ENCODE measurements at places on chromosomes 6 and 20.

GRCh38 chr20:17895641-17896171 lies 72.9 kb downstream of the SNX5 start:
- peak; percentile 62 for DNase-seq

DNA sequence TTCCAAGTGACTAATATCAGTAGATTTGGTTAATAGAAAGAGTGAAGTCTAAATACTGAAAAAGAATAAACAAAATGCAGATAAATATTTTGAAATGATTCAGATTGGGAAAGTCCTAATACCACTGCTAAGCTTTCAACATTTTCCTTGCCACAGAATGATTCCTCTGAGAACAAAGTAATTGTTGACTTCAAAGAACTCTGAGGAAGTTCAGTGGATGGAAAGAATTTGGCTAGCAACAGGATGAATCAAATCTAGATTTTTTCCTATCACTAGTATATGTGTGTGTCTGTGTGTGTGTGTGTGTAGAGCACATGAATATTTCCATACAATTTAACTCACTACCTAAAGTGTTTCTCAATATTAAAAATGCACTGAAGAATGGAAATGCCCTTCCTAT lies 107.9 kb upstream of the PREP start:
- no peak for DNase-seq

DNA sequence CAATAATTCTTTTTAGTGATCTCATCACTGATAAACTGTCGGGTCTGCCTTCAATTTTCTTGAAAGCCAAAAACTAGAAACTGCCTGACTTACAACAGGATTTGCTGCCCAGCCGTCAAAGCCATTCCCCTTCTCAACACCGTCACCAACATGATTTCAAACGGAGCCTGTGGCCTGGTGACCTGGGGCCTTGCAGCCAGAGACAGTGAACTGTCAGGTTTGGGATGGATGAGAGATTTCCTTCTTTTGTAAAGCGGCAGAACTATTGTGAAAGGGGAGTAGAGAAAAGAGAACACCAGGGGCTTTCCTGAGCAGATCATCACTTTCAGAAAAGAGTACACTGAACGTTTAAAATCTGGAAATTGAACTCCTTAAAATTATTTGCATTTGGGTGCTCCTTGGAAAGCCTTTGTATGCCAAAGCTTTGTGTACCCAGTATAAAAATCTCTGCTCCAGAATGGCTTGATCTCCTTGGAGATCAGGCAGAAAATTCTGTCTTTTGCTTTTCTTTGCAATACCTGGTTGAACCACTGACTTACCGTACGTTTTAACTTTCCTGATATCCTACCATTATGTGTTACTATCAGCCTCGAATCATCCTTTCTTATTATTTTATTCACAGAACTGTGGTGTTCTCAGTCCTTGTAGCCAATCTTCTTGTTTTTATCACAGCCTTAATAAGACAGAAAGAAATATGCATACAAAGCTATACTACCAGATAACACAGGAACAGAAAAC lies 125.2 kb downstream of the PACRG start:
- DNase-seq, result no peak

DNA sequence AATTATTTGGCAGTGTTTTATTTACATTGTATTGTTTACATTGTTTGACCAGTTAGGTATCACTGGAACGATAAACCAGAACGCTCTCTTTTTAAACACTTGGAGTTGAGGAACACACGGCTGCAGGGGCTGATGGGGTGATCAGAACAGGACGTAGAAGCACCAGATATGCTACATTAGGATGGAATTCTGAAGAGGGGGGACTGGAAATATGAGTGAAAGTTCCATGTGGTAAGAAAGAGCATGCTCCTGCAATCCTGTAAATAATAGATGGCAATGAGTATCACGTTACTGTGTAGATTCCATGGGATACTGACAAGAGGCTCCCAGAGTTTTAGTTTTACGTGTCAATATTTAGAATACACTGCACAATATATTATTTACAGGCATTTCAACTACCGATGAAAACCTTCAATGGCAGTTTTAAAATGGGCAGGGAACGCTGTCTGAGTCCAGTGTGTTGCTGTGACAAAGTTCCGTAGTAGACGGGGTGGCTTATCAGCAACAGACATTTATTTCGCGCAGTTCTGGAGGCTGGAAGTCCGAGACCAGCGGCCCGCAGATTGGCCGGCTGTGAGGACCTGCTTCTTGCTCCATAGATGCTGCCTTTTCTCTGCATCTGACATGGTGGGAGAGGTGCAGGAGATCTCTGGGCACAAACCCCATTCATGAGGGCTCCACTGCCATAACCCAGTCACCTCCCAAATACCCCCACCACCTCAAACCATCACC lies 43.1 kb downstream of the SYNJ2 start:
- no peak for DNase-seq

DNA sequence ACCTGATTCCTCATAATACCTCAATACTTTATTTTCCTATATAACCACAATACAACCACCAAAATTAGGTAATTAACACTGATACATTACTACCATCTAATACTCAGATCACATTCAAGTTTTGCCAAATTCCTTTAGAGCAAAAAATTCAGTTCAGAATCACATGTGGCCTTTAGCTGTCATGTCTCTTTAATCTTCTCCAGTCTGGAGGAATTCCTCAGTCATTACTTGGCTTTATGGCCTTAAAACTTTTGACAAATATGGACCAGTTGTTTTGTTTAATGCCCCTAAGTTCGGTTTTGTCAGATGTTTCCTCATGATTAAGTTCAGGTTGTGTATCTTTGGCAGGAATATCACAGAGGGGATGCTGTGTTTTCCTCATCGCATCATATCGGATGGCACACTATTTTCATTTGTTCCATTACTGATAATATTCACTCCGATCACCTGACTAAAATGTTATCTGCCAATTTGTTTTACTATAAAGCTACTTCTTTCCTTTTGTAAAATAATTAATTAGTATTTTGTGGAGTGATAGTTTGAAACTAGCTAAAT lies 51.2 kb upstream of the AKIRIN2 start:
- no peak for DNase-seq

DNA sequence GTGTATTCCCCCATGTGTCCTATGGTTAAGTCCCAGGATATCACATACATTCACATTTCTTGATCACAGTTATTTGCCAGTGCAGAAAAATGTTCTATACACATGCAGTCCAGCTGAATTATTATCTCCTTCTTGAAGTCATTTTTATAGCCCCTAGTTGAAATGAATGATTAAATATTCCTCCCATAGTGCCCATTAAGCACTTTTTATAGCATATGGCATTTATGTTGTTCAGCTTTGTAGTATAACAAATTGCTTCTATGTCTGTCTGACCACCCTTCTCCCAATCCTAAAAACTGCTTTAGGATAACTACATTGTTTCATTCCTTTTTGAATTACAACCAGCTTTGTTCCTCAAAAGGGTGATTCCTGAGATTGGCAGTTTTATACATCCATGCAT lies 123.5 kb downstream of the ADGRB3 start:
- DNase-seq, result no peak

- DNase-seq, result no peak
Observed at GRCh38 chr6:163790266-163790840, 375.8 kb downstream of the QKI start.

DNA sequence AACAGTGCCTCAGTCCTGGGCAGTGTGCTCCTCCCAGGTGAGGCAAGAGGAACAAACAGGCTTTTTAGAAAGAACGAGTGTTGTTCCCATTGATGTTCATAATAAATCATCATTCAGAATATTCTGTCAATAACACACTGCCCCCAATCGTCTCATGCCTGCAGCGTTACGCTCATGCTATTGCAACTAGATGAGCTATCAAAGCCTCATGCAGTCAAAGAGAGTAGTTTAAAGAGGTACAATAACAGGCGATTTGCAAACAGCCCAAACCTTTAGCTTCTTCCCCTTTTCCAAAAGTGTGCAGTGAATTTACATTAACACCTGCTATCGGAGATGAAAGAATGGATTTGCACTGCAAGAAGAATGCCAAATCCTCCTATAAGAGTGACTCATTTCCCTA lies 1164.7 kb upstream of the MAP3K7 start:
- no peak for DNase-seq

- DNase-seq, result no peak
Observed at GRCh38 chr20:23156170-23156841, 70.2 kb upstream of the CD93 start.

DNA sequence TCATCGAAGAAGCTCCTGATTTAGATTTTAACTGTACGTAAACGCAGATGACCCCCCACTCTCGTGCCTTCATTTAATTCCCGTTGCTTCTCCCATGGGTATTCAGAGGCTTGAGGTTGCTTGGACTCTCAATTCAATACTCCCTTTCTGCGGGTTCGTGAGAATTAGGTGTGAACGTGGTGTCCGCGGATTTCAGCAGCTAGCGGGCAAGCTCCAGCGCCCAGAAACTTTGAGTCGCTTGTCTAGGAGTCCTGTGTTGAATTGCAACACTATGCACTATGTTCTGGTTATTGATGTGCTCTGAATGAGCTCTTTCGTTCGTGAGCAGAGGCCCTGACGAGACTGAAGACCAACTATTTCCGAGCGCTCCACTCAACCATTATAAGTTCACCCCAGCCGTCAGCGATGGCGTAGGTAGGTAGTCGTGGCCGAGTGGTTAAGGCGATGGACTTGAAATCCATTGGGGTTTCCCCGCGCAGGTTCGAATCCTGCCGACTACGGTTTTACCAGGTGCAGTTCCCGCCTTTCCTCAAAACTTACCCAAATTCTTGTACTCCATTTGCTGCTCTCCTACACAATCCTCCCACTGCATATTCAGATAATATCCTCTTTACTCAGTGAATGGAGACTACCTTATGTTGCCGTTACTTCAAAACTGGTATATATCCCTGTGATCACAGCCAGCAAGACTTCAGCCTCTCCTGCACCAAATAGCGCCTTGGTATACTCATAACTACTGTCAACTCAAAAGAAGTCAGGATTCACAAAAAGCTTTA lies 72.6 kb upstream of the ZNF184 start:
- DNase-seq, result no peak

DNA sequence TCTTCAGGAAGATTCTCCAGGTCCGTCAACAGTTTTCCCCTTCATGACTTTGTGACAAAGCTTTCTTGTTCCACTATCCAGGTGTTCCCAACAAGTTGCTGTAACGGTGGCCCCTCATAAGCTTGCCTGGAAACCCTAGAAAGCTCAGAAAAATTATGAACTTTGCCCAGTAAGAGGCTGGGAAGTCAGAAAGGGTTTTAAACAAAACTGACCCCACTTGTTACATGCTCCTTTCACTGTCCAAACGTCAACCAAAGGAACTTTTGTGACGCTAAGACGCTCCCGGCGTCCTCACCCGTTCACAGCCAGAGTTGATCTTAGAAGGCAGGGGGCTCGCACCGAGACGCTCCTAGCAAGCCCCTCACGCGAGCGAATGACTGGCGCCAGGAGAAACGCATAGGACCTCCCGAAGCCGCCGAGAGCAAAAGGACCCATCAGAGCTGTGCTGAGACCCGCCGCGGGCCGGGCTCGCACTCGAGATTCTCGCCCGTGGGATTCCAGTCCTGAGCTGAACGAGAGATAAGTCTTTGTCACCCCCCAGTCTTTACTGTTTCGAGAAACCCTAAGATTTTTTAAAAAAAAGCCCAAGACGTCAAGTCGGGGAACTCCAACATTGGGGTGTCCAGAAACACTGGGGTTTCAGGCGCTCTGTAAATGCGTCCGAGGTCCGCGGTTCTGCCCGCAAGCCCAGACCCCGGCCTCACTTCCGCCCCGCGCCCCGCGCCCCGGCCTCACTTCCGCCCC lies 544 bp upstream of the ACAT2 start:
- DNase-seq, result no peak

DNA sequence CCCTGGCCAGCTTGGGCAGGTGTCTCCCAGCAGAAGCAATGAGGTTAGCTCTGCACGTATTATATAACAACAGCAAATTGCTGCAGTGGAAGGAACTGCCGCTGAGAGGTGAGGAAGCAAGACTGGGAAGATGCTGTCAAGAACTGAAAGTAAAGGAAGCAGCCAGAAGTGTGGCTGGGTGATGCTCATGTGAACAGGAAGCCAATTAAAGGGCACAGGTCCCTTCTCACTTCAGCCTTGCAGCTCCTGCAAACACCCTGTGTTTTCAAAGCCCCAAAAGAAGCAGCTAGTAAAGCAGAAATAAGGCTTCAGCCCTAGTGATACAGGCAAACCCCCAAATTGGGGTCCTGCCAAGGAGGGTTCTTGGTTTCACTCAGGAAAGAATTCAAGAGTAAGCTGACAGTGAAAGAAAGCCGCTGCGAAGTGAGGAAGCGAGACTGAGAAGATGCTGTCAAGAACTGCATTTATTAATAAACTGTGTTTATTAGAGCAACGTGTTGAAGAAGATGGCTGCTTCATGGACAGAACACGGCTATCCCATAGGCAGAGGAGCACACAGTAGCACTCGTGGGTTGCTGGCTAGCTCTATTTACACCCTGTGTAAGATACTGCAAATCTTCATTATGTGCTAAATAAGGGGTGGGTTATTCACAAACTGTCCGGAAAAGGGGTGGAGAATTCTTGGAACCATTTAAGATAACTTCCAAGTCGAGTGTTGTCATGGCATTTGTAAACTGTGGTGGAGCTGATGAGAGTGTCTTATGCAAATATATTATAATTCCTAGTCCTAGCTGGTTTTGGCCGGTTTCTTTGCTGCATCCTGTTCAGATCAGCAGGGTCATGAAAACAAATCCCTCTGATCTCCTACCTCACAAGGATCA lies 152.2 kb downstream of the LINC00237 start:
- no peak for DNase-seq

GRCh38 chr6:10676403-10676802 lies 18.0 kb downstream of the C6orf52 start:
- no peak for DNase-seq

DNA sequence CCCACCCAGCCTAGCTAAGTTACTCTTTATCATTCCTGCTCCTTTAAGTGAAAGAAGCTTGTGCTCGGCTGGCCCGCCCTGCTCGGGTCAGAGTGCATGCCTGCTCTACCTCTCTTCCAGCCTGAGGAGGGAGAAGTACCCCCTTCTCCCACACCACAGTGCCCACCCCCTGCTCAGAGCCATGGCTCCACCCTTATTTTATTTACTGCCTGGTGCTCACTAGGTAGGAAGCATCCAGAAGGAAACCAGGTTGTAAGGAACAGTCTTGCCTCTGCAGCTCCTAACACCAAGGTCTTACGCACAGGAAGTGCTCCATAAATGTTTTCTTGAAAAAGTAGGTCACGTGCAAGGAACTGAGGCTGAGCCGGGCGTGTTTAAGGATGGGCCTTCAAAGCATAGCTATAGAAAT lies 105.7 kb upstream of the SNX9 start:
- DNase-seq, result no peak

- no peak for DNase-seq
Observed at GRCh38 chr20:62363920-62364851, 2.9 kb downstream of the LAMA5 start.

Data from omental fat pad (tissue), 4 donors.